ENCODE measurements at places on chromosomes 4 and X. TPM values are rescaled to one million over a fixed set of nuclear protein-coding genes. Genes with fewer than 3 reads are reported as not detected.

The ZNF275 gene
- total RNA-seq, result 18.0 TPM

GRCh38 chr4:114191496-114191895 is 212.0 kb upstream of the ARSJ start:
- DNase-seq, result no peak

GRCh38 chr4:128979934-128980333 is 113.4 kb downstream of the SCLT1 start:
- DNase-seq, result no peak

The CTAG2 gene
- not detected for total RNA-seq

GRCh38 chr4:98446499-98447375 is 185.6 kb downstream of the RAP1GDS1 start:
- DNase-seq, result no peak

The TRAM1L1 gene
- 10.9 TPM for total RNA-seq

The SMIM31 gene
- not detected for total RNA-seq

The PGAM4 gene
- not detected for total RNA-seq

DNA sequence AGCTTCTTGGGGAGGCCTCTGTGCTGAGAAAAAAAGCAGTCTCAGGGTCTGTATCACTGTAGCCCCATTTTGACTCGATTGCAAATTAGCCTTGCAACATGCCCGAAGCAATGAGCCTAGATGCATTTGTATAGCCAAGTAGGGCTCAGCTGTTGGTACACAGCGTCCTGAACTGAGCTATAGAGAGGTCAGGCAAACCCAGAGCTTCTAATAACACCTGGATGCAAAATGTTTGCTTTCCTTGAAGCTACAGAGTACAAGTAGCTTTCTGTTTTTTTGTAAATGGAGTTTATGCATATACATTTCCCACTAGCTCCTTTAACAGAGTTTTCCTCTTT is 87.8 kb downstream of the PLAC1 start:
- no peak for DNase-seq

DNA sequence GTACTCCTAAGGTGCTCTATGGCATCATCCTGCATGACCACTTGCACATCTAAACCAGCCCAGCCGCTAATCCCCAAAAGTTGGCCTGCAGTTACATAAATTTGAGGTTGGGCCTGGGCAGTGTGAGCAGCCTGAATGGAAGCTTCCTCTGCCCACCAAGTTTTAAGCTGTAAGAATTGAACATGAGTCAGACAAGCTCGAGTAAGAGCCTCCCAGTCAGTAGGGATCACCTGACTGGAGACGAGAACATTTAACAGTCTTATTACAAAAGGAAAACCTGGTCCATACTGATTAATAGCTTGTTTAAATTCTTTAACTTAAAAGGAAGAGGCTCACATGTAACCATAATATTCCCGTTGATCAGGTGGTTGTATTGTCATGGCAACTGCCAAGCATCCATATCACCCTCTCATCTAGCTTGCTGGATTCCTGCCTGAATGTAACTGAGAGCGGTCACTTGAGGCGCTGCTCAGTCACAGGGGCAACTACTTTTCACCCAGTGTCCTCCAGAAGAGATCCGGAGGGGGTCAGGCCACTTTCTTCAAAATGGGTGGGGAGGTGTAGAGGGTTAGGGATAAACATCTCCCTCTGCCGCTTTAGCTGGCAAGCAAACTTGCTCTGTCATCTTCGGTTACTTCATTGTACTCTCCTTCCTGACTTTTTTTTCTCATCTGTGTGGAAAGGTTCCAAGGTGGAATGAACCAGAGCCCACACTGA is 56.6 kb upstream of the WDR1 start:
- no peak for DNase-seq

The CSN1S1 gene
- not detected for total RNA-seq

The TNMD gene
- not detected for total RNA-seq

The PAGE2B gene
- not detected for total RNA-seq

DNA sequence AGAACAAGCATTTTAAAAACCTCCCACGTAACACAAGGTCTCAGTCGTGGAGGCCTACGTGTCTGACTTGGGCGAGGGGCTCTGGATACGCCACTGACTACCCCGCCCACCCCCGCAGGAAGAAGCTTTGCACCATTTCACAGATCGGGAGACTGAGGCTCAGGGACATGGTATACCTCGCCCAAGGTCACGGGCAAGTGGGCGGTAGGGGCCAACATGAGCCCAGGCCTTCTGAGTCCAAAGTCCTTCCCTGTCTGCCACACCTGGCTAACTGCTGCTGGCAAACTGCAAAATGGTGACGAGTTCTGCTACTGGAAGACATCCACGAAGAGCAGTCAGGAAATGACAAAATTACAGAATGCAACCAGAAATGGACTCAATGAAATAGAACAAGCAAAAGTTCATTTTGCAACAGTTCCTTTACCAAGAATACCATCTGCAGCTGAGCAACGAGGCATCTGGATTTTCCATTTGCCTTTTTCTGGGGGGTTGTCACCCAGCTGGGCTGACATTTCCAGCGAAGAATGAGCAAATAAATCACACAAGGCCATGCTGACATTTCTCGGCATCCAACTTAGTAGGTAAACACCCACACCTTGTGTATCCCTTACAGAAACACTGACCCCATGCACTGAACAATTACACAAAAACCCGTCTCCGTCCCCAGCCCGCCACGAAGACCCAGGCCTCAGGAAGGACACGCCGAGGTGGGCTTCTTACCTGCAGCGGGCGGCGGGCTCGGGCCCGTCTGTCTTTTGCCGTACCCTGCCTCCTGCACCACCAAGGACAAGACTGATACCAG is 70.2 kb upstream of the AFAP1 start:
- DNase-seq, result no peak

DNA sequence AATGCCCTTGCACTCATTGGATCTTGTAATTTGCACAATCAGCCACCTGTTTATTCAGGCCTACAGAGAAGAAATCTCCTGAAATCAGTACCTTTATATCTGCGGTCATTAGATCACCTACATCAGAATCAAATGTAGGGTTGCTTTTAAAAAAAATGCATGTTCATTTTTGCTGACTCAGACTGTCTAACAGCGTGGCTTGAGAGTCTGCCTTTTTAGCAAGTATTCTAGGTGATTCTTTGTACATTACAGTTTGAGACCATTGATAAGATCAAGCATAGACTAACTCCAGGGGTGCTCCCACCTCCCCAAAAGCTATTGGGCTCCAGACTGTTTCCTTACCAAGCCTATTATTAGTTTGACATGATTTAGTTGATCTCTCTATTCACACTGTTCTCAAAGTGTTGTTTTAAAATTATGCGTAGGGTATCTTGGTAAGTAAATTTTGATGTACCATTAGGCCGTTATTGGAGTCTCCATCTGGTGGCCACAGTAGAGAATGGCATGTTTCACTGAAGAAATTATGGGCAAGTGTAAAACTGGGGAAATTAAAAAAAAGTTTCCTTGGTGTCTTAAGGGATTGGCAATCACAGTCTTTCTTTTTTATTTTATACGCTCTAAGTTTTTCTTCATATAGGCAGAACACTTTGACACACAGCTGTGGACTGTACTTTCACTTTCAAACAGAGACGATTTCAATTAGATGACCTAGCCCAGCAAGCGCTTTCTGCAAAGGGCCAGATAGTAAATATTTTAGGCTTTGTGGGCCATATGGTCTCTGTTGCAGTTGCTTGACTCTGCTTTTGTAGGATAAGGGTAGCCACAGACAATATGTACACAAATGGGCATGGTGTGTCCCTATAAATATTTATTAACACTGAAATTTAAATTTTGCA is 33.7 kb upstream of the MSL3 start:
- DNase-seq, result no peak

DNA sequence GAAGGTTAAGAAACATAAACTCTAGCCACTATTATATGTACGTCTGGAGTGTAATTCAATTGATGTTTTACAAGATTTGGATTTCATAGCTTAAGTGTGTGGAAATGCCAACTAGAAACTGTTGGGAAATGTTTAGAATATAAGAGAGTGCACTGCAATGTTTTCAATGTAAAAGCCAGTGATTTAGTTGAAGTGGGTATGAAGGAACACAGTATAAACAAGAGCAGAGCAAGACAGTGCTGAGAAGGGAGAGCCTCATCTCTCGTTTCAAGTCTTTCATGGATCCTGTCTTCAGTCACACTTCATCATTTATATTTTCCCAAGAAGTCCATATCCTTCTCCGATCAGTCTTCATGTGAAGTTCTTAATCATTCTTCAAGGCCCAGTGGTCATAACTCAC is 163.9 kb upstream of the ETNPPL start:
- DNase-seq, result no peak

- no peak for DNase-seq
Observed at GRCh38 chr4:186104114-186104889, at the start of gene FAM149A. Gene FAM149A (plus strand): TSS chr4:186104704.

DNA sequence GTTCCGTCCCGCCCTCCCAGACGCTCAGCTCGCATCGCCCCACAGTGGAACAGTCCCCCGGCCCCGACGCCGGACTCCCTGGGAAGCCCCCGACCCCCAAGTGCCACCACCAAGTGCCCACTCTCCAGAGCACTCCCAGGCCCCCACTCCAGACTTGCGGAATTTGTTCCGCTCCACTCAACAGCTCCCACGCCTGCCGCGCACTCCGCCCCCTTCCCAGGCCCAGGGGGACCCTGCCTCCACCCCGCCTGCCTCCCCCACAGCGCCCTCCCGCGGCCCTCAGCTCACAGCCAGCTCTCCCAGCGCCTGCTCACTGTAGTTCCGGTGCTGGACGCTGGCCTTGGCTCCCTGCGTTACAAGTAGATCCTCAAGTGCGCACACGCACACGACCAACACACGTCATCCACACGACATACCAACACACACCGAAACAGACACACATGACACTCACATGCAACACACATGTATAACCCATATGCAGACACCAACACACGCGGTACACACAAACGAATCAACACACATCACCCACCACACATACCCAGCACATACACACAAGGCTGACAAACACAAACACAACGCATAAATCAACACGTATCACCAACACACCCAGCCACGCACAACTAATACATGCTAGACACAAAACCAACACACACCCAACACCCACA is 8.0 kb downstream of the MSX1 start:
- DNase-seq, result no peak

The RAB39B gene
- 16.9 TPM for total RNA-seq

- DNase-seq, result no peak
Observed at GRCh38 chr4:6840062-6840976, 57.8 kb downstream of the KIAA0232 start.

The ASB9 gene
- not detected for total RNA-seq

DNA sequence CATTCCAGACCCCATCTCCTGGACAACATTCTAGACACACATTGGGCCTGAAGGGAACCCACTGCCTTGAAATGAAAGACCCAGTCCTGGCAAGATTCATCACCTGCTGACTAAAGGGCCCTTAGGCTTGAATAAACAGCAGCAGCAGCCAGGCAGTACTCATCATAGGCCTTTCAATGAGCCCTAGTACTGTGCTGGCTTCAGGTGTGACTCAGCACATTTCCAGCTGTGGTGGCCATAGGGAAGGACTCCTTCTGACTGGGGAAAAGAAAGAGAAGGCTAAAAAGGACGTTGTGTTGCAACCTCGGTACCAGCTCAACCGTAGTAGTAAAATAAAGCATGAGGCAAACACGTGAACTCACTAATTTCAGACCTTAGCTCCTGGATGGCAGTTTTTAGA is 344.0 kb downstream of the ACTRT1 start:
- DNase-seq, result no peak

The G3BP2 gene
- 238 TPM for total RNA-seq

The THOC2 gene
- 47.5 TPM for total RNA-seq

GRCh38 chr4:16498978-16499377 is 272.7 kb upstream of the TAPT1 start:
- DNase-seq, result no peak

DNA sequence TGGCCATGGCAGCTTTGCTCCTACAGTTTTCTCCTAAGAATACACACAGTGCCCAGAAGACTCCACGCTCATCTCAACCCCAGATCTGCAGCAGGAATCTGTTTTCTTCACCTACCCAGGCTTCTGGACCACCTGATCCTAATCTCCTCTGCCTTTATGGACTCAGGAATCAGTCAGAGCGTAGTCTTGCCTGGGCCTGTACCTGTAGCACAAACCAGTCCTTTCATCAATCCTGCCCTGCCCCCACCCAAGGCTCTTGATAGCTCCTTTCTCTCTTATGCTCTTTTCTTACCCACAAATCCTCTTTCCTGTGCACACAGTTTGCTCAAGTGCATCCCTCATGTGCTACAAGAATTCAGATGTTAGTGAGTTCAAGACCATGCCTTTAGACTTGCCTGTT is 89.7 kb downstream of the ZNF718 start:
- DNase-seq, result no peak

GRCh38 chrX:311156-312129 is 7.2 kb downstream of the GTPBP6 start:
- no peak for DNase-seq

DNA sequence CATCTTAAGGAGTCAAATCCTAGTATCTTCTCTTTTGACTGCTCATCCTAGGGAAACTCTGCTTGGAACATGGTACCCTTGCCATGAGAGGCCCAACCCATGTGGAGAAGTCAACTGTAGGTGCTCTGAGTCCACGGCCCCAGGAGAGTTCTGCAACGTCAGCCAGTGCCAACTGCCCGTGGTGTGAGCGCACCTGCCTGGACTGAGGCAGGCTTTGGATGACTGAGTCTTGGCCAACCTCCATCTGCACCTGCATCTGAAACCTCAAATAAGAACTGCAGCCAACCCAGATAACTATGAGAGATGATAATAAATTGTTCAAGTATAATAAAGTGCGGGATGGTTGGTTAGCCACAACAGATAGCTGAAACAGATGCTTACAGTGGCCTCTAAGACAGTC is 772.0 kb downstream of the TRIML1 start:
- no peak for DNase-seq

The PLXNB3 gene
- total RNA-seq, result 70.0 TPM

DNA sequence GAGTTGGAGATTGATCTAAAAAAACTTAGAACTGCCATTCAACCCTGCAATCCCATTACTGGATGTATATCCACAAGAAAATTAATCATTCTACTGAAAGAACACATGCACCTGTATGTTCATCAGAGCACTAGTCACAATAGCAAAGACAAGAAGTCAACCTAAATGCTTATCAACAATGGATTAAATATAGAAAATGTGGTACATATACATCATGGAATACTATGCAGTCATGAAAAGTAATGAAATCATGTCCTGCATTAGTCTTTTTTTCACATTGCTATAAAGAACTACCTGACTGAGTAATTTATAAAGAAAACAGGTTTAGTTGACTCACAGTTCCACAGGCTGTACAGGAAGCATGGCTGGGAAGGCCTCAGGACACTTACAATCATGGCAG is 850.5 kb downstream of the TECRL start:
- DNase-seq, result no peak

- DNase-seq, result no peak
Observed at GRCh38 chr4:38449506-38450174, 214.4 kb upstream of the KLF3 start.

GRCh38 chrX:57977992-57978391 is 67.7 kb upstream of the ZXDA start:
- DNase-seq, result no peak

DNA sequence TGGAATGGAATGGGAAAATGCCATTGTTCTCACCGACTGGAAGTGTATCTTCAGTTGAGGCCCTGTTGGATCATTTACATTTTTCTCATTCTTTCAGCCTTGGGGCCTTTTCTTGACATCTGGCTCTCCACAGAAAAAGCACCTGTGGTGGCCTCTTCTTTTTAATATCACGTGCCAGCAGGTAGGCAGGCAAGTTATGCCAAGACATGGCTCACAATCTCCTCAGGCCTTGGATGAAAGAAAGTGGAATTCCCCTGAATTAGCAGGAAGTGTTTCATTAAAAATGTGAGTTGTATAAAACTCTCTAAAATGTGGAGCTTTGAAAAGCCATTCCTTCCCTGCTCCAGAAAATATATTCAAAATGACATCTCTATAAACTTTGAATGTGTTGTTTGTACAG is 122.1 kb downstream of the FRAS1 start:
- no peak for DNase-seq

- no peak for DNase-seq
Observed at GRCh38 chr4:102642631-102643298, 118.0 kb downstream of the MANBA start.

The SCML2 gene
- 1.6 TPM for total RNA-seq
